ENCODE measurements at places on chromosomes 6 and 20.

- DNase-seq, result no peak
These were observed 8.2 kb downstream of the CDC25B start for GRCh38 chr20:3804254-3804751.

DNA sequence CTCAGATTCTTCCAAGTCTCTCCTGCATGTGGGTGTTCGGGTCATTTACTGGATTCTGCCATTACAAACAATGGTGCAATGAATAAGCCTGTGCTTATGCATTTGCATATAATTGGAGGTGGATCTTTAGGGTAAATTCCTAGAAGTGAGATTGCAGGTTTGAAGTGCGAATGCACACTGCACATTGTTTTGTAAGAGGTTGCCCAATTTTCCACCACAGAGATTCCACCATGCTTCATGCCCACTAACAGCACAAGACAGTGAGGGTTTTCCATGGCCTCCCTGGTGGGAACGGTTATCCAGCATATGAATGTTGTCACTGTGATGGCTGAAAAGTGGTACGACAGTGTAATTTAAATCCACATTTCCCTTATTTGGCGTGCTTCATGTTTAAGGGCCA is 178.8 kb upstream of the PMEPA1 start:
- DNase-seq, result no peak

DNA sequence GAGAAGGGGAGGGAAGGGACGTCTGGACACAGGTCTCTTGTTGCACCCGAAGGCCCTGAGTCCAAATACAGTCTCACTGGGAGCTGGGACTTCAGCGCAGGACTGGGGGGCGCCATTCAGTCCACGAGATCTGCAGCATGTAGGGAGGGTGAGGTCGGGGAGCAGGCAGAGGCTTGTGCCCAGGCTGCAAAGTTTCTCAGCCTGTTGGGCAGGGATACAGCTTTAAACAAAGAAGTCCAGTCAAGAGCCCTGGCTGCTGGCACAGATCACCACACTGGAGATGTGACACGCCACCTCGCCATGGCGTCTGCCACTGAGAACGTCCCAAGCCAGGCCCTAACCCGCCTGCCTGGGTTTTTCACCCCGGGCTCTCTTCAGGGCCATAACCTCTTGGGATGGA is 256.6 kb downstream of the DLL1 start:
- no peak for DNase-seq

DNA sequence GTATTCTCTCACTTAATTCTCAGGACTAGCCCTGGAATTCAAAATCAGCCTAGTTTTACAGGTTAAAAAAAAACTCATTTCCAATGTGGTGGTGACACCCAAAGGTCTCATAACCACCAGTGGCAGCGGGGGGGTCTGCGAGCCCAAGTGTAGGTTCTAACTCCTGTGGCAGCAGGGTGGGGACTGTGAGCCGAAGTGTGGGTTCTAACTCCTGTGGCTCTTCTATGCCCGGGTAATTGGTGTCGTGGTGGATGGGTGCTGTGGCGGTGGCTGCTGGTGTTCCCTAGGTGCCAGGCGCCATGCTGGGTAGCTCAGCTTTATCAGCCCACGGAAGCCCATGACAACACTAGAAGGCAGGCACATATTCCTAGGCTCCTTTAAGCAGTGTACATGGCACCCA is 4.9 kb upstream of the ANKRD60 start:
- no peak for DNase-seq

DNA sequence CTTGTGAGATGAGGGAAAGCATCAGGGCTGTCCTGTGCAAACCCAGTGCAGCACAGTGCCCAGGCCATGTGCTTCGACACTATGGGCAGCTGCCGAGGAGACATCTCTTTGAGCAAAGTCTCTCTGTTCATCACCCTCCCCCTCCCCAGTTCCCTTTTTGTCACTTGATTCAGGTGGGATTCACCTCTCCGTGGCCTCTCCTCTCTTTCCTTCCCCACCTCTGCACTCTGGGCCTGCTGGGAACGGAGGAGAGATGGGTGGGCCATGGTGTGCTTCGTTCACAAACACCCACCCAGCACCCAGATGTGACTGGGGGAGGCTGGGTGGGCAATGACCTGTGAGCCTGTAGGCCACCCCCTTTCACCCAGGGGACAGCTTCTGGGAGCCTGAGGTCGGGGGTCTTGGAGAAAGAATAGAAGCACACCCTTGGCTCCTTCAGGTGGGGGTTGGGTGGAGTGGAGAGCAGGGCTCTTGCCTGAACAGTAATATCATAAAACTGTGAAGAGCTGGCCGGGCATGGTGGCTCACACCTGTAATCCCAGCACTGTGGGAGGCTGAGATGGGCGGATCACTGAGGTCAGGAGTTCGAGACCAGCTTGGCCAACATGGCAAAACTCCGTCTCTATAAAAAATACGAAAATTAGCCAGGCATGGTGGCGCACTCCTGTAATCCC is 33.5 kb upstream of the DLGAP4 start:
- no peak for DNase-seq

DNA sequence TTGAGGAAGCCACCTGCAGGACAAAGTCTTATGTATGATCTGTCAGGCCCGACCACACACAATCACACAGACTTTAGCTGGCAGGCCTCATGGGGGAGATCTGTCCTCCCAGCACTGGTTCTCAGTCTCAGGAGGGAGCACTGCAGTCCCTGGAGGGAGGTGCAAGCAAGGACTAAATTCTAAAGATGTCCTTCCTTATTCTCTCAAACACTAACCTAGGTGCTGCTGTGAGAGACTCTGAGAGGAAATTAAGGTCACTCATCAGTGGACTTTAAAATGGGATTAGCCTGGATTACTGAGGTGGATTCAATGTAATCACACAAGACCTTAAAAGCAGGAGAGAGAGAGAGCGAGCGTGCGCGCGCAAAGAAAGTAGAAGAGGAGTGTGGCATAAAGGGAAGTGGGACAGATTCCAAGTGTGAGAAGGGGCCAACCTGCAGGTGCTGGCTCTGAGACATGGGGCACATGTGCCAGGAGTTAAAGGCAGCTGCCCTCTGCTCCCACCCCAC is 14.3 kb downstream of the GLO1 start:
- DNase-seq, result no peak

- DNase-seq, result no peak
These were observed 2.0 kb upstream of the SLC9A8 start for GRCh38 chr20:49810491-49811190.

- DNase-seq, result peak; percentile 13
These were observed 19.4 kb downstream of the COL11A2 start for GRCh38 chr6:33172688-33173534.

DNA sequence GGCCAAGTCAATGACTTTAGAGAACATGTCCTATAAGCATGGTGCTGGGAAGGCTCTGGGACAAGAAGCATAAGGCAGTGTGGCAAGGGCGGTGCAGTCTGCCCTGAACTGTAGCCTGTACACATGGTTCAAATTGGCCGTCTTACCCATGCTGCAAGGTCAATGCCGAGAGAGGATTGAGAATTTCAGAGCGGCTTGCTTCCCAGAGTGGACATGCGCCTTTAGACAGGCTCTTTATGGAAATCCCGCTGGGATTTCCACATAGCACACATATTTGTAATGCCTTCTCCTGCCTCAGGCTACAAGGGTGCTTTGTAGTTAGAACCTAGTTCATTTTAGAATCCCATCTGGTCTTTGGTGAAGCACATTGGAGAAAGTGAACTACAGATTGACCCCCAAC is 36.1 kb upstream of the CEP162 start:
- peak; percentile 8 for DNase-seq

DNA sequence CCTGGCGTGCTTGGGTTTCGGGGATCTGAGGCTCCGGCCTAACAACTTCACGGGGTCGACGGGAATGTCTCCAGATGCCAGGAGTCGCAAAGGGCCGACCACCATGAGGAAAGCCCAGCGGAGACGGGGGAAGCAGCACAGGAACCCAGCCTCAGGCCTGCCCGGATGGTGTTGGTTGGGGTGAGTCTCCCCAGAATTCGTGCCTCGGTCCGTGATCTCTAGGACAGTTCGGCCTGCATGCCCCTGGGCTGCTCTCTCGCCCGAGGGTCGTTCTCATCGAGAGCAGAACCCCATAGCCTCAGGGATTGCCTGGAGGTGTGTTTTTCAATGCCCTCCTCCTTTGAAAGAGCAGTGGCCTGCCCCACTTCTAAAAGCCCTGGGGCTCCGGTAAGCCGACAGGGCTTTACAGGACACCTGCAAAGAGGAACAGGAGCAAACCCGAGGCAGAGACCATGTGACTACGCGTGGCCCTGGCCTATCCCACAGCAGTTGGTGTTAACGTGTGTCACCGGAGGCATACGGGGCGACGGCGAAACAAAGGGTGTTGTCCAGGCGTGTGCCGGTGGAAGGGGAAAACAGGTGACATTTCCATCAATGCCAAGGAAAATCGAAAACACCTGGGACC is 973.1 kb upstream of the DEFB115 start:
- no peak for DNase-seq

- DNase-seq, result no peak
These were observed 9.3 kb downstream of the MOG start for GRCh38 chr6:29665942-29666825.

DNA sequence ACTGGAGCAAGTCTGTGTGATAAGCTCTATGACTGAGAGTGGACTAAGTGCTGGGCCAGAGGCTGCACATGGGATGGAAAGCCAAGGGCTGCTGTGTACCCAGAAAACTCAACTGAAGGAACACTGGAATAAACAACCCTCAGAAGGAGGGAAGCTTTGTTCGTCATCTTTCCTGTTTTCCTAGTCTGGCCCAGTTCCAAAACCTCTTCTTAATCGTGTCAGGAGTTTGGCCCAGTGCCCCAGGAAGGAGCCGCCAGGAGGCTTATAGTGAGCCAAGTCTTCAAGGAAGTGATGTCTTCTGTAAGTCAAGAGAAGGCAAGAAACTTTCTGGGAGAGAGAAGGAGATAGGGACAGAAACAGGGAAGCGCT is 23.3 kb upstream of the TOP1 start:
- peak; percentile 74 for DNase-seq

DNA sequence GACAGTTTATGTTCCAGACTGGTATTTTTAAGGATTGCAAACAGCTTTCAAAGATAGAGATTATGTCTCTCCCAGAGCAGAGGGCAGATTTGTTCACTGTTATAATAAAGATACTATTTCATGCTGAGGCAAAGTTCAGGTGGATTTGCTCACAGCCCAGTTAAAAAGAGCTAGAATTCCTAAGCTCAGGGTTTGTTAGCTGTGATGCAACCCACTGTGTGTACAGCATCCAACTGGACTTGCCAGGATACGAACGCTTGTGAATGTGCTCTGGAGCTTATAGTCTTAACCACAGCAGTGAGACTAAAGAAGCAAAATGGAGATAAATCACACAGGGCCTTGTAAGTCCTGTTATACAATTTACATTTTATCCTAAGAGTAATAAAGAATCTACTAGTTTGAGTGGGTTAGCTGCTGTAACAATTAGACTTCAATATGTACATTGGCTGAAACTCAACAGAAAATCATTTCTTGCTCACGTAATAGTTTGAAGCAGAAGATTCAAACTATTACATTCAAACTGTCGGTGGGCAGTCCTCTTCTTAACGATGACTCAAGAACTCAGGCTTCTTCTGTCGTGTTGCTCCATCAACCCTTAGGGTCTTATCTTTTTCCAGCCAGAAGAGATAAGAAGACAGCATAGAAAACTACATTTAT is 204.0 kb upstream of the PLN start:
- no peak for DNase-seq

DNA sequence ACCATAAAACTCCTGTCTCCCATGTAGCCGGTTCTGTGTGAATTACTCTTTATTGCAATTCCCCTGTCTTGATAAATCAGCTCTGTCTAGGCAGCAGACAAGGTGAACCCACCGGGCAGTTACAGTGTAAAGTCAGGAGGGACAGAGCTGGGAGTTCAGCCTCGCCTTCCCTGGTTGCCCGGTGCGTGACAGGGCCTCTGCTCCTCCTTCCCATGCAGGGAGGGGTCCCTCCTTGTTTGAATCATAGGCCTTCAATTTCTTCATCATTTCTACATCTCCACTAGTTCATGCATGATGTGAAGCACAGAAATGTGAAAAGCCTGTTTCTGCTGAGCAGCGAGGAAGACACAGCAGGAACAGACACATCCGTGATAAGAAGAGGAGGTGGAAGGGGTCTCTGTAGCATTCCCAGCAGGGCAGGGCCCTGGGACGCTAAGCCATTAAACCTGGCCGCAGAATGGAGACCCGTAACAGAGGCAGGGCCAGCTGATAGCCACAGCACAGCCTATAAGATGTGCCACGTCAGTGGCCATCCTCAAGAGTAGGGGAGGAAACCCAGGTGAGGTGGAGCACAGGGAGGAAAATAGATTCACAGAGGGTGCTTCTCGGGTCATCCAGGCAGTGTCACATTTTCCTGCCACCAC is 106.7 kb upstream of the CST7 start:
- DNase-seq, result no peak

DNA sequence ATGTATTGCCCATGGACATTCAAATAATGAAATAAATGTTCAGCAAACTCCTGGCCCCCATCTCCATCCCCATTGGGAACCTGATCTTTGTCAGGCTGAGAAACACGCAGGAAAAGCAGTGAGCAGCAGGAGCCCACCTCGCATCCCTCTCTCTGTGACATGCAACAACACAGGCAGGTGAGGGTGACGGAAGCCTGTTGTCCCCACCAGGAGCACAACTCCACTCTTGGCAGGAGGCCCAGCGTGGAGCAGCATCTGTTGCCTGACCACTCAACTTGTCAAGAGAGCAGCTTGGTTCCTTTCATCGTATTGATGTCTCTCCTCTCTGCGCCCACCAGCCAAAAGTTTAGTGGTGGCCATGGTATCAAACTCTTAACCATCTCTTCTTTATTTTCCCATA is 586.9 kb upstream of the ARID1B start:
- no peak for DNase-seq

GRCh38 chr6:154229786-154230185 is 126.8 kb downstream of the IPCEF1 start:
- DNase-seq, result no peak

DNA sequence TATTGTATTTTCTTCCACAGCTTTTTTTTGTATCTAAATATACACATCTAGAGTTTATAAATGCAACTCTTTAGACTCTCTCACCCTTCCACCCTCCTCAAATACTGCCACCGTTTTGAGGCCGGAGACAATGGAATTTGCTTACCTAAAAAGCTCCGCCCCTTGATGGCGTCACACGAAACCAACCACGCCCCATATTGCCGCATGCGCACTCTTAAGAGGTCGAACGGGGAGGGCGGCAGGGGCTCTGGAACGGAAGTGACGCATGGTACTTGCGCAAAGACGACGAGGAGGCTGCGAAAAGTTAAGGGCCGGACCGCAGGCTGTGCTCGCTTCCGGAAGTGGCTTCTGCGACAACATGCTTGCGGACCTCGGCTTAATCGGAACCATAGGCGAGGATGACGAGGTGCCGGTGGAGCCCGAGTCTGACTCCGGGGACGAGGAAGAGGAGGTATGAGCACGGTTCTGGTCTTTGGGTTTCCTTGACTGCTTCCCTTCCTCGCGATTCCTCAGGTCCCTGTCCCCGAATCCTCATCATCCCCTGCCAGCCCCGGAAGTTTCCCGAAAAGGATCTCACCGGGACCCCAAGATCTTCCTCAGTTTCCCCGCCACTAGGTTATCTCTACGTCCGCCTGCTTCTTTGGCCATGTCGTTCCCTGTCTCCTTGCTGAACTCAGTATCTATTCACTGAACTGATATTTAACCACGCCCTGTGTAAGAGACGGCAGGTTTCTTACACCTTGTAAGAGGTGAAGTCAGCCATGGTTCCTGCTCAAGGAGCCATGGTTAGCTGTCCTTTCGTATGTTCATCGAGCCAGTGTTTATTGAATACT is at the start of gene DDX27:
DDX27 (plus strand) TSS at position 326 of the 833 bp plus-strand sequence; CDS start at position 359, 33 bp downstream.
- DNase-seq, result peak; percentile 100

- no peak for DNase-seq
These were observed 233.4 kb upstream of the FLRT3 start for GRCh38 chr20:14570811-14571210.

GRCh38 chr20:19816386-19816785 is 58.3 kb downstream of the RIN2 start:
- no peak for DNase-seq

GRCh38 chr20:19812056-19812455 is 54.0 kb downstream of the RIN2 start:
- DNase-seq, result no peak
